ENCODE measurements at places on chromosomes 16 and 17.

- no peak for DNase-seq
Measured at GRCh38 chr17:61806081-61806828, 57.1 kb downstream of the BRIP1 start.

DNA sequence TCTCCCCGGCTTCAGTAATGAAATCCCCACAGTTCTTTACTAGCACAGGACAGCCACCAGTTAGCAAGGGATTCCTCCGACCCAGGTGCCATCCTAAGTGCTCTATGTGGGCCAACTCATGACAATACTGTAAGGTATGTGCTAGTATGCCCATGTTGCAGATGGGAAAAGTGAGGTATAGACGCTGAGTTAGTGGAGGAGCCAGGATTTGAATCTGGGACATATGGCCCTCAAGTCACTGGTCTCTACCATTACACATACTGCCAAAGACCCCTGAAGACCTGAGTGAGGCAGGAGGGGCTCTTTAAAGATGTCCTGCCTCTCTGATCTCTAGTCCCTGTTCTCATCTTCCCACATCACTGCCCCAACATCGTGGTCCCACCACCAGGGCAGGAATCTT is 36.2 kb upstream of the MRPS23 start:
- no peak for DNase-seq

GRCh38 chr16:69150146-69150865 is 17.9 kb downstream of the UTP4 start:
- DNase-seq = peak; percentile 4

DNA sequence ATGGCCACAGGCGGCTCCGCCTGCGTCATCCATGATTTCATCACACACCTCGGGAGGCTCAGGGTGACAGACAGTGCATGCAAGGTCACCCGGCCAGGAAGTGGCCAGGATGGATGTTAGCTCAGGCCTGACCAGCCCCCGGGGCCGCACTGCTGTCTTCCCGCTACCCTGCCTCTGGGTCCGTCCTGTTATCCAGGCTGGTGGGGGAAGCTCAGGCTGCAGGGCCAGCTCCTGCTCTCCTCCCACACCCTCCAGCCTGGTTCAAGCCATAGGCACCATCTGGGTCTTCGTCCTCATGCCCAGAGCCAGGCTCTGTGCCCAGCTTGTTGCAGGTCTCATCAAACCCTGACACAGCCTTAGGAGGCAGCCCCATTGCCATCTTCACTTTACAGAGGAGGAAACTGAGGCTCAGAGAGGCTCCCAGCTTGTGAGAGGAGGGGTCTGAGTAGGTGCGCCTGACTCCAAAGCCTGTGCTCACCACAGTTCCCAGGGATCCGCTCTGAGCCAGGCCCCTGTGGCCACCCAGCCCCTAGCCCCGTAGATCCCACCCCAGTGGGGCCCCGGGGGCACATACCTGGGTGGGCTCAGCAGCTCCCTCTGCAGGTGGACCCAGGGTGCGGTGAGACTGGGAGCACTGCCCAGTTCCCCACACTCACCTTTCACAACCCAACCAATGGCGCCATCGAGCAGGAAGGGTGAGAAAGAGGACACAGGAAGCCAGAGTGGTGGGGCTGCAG is 412 bp upstream of the ADGRG3 start:
- no peak for DNase-seq

GRCh38 chr16:54493061-54493460 is 206.5 kb upstream of the IRX3 start:
- DNase-seq = no peak

DNA sequence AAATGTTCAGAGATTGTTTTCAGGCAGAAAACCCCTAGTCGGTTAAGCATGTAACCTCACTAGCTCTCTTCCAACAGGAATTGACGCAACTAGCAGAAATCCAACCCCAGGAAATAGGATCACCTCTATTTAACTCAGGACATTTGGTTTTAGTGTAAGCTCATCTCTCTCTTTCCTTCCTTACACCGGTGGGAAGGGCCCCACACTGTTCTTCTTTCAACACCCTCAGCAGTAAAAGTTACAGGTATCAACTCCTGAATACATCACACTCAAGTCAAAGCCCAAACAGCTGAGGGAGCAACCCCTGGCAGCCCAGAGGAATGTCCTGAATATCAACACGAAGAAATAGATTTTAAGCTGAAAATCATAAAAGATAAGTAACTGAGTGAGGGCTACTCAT is 191.2 kb upstream of the KIF2B start:
- DNase-seq = no peak

DNA sequence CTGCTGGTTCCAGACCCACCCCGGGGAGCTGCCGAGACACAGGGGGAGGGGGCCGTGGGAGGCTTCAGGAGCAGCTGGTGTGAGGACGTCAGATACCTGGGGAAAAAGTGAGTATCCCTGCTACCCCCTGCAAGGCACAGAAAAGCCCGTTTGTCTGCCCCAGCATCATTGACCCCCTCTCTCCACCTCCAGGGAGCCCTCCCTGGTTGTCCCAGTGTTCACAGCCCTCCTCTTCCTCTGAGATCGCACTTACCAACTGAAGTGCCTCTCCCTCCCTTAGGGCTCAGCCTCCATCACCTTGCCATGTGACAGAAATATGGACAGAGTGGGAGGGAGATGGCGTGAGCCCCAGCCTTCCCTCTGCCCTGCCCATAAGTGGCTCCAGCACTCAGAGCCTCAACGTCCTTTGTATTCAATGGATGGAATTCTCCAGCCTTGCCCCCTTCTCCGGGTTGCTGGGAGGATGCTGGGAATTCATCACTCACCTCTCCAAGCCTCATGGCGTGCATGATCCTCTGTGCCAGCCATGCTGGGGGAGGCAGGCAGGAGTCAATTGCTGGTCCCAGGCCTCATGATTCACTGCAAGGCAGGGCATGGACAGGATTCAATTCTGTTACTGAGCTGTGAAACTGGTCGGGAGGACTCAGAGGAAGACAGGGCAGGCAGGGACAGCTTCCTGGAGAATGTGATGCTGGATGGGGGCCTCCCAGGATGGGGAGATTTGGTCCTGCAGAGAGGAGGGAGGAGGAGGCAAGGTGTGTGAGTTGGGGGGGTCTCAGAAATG is 14.6 kb downstream of the SPNS3 start:
- no peak for DNase-seq
